Melanocyte of skin (primary cell): ENCODE measurements at places on chromosomes 7 and 10. TPM values are rescaled to one million over a fixed set of nuclear protein-coding genes. Genes with fewer than 3 reads are reported as not detected.

SPDYE2B gene
- not detected in 2 replicates for total RNA-seq

ACSM6 gene
- not detected in 2 replicates for total RNA-seq

NXPH1 gene
- not detected in 2 replicates for total RNA-seq

IRF5 gene
- 1.2 and 2.0 TPM in 2 replicates for total RNA-seq

SPACDR gene
- total RNA-seq = not detected in 2 replicates

NPTX2 gene
- under 0.01 and 0.31 TPM in 2 replicates for total RNA-seq

RPEL1 gene
- total RNA-seq = under 0.01 TPM in 2 replicates

HMX2 gene
- not detected in 2 replicates for total RNA-seq

BLNK gene
- not detected in 2 replicates for total RNA-seq

SHOC2 gene
- total RNA-seq = 25.5 and 35.6 TPM in 2 replicates
